ENCODE measurements at places on chromosomes 4 and X.

GRCh38 chr4:107699466-107700206, 20.4 kb downstream of the PAPSS1 start:
- DNase-seq, result no peak

- peak; percentile 61 for DNase-seq
Measured at GRCh38 chrX:18984381-18985185, 669 bp upstream of the PHKA2 start.

DNA sequence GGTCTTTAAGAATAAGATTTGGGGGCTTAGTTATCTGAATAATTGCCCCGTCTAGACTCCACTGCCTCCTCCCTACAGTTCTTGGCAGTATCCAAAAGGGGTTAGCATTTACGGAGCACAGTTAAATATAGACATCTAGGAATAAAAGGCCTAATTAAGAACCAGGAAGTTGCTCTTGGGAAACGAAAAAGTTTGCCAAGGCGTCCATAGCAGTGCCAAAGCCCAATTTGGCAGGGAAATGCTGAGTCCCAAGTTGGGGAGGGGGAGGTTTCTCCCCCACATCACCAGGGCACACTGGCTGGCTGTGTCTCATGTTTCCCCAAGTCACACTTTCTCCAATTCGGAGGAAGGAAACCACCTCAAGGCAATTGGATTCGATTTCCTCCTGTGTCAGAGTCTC, 338.7 kb downstream of the FBXW7 start:
- DNase-seq, result no peak

DNA sequence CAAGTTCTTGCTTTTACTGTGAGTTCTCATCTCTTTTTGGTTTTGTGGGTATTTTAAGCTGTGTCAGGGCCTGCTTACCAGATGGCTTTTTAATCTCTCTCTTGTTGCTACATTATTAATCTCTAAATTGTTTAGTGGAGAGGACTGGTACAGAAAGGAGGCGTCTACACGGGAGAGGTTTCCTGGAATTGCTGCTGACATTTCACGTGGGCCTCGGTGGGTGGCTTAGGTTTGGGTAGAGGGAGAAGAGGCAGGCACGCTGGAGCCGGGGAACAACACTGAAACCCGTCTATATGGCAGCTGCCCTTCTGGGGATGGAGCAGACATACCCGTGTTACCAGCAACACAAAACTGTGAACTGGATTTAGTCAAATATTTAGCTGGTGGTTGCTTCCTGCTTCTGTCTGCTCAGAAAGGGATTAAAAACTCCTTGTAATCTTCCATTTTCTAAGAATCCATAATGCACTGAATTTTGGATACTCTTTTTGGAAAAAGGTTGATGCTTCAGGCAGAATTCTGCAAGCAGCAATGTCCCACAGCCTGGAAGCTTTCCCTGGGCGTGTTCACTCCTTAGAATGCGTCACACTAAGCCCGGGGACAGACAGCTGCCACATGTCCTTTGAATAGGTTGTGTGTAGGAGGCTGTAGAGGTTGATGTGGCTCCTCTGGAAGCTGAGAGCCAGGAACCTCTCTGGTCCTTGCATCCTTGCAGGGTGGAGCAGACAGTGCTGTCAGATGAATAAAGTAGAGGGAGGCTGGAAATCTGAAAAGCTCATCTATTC, 199.8 kb upstream of the GATB start:
- DNase-seq, result no peak

GRCh38 chr4:173367285-173367684, 3.5 kb upstream of the SAP30 start:
- no peak for DNase-seq

All from stimulated activated CD8-positive, alpha-beta memory T cell treated with anti-CD3 and anti-CD28 coated beads, Interleukin-4, amount 100 ng/mL, for 4 hours (primary cell).